ENCODE measurements at places on chromosomes 11 and 22.

DNA sequence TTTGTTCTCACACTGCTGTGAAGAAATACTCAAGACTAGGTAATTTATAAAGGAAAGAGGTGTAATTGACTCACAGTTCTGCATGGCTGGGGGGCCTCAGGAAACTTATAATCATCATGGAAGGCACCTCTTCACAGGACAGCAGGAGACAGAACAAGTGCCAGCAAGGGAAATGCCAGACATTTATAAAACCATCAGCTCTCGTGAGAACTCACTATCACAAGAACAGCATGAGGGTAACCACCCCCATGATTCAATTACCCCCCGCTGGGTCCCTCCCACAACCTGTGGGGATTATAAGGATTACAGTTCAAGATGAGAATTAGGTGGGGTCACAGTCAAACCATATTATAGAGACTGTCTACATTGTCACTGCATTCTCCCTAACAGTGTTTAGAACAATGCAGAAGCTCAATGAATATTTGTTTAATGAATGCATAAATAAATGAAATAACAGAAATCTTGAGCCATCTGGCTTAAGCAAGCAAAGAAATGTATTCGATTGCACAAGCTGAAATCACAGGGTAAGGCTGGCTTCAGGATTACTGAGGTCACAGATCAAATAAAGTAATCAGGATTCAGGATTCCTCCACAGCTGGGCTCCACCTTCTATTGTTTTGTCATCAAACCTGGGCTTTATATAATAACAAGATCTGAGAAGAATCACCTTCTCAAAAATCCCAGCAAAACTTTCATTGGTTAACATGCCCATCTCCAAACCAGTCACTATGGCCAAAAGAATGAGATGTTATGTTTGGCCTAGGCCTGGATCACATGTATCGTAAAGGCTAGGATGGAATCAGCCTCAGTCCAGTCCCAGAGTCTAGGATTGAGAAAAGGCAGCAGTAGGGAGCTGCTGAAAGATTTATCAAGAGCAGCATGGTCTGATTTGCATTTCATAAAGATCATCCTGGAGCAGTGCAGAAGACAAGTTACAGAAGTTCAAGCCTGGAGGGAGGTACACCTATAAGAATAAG lies 137.8 kb upstream of the UBASH3B start:
- no peak for DNase-seq

DNA sequence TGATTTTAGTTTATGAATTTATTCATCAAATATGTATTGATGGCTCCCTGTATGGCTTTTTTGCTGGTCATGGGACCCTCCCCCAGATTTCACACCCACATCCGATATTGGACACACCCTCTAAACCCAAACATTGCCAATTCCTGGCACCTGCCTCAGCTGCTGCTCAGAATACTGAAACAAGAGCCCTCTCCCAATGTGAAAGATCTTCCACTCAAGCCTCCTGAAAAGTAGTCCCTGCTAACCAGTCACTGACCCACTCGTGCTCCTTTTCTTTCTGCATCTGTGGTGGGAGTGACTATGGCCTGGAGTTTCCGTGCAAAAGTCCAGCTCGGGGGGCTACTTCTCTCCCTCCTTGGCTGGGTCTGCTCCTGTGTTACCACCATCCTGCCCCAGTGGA lies at the start of gene CLDN25:
Gene CLDN25 (plus strand): TSS at position 301 of the 400 bp plus-strand sequence. CDS start 0 bp downstream, at position 301.
- DNase-seq: no peak

GRCh38 chr11:61680622-61681221 lies 531 bp downstream of the DAGLA start:
- no peak for DNase-seq

- no peak for DNase-seq
Measured at GRCh38 chr11:128572965-128573364, 14.4 kb downstream of the ETS1 start.

DNA sequence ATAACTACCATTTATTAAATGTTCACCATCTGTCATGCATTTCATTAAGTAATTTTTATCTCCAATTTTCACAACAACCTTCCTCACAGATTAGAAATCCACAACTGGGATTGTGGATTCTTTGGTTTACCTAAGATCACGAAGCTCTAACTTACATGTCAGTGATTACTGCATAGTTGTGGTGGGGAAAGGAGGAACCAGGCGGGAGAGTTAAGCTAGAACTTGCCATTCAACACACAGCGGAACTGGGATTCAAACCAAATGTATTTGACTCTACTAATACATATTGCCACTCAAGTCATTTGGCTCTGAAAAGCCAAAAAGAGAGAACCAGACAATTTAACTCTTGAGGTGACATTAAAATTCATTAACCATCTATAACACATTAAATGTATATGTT lies 10.4 kb upstream of the LAYN start:
- DNase-seq: no peak

DNA sequence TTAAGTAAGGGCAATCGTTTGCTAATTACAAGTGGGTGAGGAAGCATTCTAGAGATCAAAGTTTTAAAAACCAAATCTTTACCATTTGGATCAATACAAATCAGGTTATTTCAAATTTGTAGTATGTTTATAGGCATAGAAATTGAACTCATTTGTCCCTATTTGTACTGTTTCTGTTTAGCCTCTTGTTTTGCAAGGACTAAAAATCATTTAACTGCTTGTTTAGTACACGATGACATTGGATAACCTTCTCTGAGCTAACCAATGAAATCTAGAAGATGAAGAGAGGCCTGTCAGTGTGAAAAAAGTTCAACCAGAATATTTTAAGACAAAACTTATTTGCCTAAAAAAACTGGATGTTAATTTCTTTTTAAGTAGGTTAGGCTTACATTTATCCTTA lies 40.0 kb downstream of the ZC3H12C start:
- no peak for DNase-seq

- DNase-seq: no peak
Measured at GRCh38 chr11:6626971-6627761, 7.9 kb upstream of the TPP1 start.

GRCh38 chr11:126523441-126524205 lies 168.1 kb downstream of the ST3GAL4 start:
- no peak for DNase-seq

- peak; percentile 57 for DNase-seq
Measured at GRCh38 chr11:77147668-77148321, 19.7 kb downstream of the MYO7A start.

GRCh38 chr11:45303316-45303715 lies 17.2 kb upstream of the SYT13 start:
- DNase-seq: no peak

GRCh38 chr22:31647066-31647465 lies 14.9 kb downstream of the PISD start:
- no peak for DNase-seq

DNA sequence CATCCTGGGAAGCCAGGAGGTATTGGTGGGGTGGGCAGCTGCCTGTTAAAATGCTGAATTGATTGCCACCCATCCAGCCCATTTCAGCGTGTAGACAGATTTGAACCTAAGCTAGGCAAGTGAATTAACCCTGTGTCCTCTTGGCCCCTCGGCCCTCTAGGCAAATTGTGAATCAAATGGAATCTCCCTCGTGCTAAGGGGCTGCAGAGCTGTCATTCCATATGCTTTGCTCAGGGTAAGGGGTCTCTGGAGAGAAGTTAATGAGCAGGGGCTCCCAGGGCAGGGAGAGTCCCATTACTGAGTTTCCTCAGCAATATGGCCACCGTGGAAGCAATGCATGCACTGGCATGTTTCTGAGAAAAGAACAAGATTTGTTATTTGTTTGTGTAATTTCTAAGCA lies 117.7 kb upstream of the RCN1 start:
- no peak for DNase-seq

DNA sequence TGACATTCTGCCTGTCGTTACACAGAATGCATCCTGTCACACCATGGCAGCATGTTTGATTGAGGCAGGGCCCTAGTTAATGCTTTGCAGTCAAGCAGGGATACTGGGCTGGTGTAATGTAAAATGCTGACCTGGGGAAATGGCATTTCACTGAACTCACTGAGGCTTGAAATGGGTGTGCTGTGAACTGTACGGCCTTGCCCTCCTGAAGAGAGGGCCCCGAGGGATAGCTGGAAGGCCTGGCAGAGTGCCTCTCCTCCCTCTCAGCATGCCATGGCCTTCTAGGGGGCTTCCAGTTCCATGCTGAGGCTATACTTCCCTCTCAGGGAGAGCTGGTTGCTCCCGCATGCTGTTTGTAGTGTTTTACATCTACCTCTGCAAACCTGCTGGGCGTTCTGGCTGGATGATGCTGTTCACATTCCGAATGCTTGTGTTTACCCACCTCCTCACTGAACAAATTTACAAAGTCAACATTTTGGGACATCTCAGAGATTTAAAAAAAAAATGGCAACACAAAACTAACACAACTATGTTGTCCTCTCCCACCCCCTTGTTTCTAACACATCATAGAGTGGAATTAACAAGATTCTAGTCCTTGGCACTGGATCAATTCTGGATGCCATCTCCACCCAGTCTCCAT lies 416.7 kb upstream of the CADM1 start:
- DNase-seq: no peak

GRCh38 chr11:1706634-1707400 lies 9.8 kb downstream of the KRTAP5-6 start:
- DNase-seq: no peak

DNA sequence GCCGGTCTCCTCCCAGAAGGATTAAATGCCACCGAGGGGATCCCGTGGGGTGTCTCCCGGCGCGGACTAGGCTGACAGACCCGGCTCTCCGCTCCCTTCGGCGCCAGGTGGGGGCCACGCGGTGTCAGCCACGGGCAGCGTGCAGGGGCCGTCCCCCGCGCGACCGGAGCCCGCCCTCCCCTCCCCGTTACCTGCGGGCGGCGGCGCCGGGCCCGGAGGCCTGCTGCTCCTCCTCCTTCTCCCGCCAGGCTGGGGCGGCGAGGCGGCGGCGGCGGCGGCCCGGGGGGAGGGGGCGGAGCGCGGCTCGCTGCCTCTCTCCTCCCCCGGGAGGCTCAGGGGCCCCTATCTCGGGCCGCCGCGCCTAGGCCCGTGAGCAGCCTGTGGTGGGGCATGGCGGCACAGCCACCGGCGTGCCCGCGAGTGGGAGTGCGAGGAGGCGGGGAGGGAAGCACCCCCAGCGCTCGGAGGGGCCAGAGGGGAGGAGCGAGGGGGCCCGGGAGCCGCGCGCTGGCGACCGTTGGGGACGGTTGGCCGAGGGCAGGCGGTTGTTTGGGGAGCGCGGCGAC lies 450 bp downstream of the ZBTB44 start:
- DNase-seq: peak; percentile 91

DNA sequence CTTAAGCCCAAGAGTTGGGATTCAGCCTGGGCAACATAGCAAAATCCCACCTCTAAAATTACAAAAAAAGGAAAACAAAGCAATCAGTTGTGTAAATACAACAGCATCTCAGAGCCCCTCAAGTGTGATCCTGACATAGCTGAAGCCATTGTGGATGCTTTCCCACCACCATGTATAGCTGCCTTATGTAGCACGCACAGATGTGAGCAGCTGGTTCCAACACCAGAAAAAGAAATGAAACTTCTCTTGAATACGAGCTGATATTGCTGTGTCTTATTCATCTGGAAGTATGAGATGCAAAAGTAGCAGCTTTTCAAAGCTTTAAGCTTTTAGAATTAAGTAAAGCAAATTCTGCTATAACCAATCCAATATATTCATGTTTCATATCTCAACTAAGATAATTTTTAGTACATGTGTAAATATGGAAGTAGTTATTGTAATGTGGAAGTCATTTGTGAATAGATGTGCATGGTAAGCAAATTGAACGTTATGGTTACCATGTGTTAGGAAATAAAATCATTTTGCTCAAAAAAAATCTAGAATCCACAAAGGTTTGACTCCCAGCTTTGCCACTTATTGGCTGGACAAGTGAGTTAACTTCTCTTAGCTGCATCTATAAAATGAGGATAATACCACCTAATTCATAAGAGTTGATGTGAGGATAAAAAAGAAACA lies 63.2 kb downstream of the SGSM3 start:
- no peak for DNase-seq

- no peak for DNase-seq
Measured at GRCh38 chr11:46886211-46886610, 32.1 kb downstream of the LRP4 start.

- DNase-seq: no peak
Measured at GRCh38 chr11:64529559-64530520, 61.2 kb upstream of the SLC22A12 start.

GRCh38 chr11:133937015-133937414 lies 19.8 kb downstream of the IGSF9B start:
- DNase-seq: no peak

DNA sequence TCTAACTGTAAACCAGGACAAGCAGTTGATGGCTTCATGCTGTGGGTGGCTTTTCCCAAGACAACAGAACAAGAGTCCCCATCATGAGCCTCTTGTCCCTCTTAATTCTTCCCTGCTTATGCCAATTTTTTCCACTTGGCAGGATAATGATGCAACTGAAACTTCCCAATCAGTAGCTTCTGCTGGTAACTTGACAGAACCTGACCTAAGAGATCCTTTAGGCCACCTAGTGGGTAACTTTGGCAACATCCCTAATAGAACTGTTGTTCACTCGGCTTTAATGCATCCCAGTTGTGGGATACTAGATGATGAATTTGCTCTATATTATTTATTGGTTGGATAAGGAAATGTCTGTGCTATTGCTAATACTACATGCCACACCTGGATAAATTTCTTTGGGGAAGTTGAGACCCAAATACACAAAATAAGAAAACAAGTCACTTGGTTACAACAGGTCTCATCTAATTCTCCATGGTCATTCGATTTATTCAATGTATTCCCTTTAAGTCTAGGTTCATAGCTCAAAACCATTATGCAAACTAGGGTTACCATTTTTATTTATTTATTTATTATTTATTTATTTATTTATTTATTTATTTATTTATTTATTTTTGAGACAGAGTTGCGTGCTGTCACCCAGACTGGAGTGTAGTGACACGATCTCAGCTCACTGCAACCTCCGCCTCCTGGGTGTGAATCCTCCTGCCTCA lies 41.4 kb upstream of the NFAM1 start:
- DNase-seq: no peak

GRCh38 chr11:111672949-111673348 lies 70.7 kb downstream of the SIK2 start:
- no peak for DNase-seq

GRCh38 chr11:134652586-134653255 lies 240.7 kb upstream of the B3GAT1 start:
- no peak for DNase-seq

DNA sequence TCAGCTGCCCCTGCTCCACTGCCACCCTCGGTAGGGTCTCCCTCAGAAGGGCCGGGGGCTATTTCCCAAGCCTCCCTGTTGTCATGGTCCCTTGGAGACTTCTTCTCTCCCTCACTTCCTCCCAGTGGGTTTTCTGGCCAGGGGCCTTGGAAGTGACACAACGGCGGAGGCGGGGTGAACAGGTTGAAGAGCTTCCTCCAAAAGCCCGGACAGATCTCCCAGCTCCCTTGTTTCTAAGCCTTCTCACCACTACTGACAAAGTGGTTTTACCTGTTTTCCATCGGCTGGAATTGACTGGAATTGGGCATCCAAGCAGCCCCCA lies 14.5 kb downstream of the MYH9 start:
- peak; percentile 9 for DNase-seq

DNA sequence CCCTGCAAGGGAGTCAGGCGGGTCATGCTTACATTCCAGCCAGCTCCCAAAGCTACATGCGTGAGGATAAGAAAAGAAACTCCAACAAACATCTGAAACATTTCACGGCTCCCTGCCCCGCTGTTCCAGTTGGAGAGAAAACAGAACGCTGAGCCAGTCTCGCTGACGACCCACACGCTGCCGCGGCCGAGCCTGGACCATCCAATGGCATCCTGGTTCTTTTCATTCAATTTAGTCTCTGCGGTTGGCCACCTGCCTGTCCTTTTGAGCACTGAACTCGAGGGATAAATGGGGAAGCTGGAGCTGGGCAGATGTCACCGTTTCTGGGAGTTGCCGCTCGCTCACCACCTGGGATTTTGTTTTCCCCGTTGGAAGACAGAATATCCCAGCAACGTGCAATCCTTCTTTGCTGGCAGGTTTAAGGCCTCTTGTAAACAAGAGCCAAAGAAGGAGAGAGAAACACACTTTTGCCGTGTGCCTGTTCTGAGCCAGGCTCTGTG lies 45.3 kb upstream of the SHISAL1 start:
- peak; percentile 63 for DNase-seq

All from right kidney (tissue), 9 donors.